ENCODE measurements at places on chromosomes 12 and 14.

DNA sequence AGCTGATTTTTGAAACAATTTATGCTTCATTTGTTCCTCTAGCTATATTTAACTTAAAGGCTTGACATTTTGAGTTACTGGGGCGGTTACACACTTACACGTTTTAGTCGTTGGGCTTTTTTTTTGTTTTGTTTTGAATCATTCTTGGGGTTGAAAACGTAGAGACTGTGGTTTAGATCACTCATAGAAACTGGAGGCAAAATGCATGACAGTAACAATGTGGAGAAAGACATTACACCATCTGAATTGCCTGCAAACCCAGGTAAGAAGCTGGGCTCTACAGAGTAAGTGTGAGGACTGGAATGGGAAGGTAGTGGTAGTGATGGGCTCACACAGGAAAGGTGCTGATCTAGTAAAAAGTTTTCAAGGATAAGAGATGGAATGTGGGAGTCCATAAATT, at the start of gene CLEC2D:
TSS of gene CLEC2D (plus strand) at position 180 of the 400 bp plus-strand sequence. CDS start at position 202, 22 bp downstream.
- DNase-seq = no peak

DNA sequence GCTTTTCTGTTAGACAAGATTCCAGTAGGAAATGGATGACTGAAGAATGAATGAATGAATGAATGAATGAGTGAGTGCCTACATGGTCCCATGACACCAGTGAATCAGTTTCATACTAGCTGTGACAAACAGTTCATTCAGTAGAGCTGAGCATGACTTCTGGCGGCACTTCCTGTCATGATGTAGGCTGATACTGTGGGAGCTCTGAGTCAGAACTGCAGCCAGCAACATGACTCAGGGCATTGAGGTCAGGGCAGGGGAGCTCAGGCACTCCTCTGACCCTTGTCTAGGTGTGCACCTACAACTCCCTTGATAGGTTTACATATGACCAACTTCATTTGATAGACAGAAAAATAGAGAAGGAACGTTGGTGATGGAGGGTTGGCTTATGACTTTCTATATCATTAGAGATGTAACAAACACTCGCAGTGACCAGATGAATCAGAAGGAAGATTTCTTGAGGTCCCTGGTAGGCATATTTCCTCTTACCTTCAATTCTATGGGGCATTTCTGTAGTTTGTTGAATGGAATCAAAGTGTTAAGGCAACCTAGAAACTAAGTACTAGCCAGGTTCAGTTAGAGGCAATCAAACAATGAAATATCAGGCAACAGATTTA, 139.3 kb upstream of the ARHGAP5 start:
- DNase-seq = peak; percentile 91

- no peak for DNase-seq
Measured at GRCh38 chr12:31001581-31002360, 71.9 kb upstream of the DDX11 start.

GRCh38 chr12:93127582-93128331, 198.7 kb upstream of the EEA1 start:
- peak; percentile 58 for DNase-seq

DNA sequence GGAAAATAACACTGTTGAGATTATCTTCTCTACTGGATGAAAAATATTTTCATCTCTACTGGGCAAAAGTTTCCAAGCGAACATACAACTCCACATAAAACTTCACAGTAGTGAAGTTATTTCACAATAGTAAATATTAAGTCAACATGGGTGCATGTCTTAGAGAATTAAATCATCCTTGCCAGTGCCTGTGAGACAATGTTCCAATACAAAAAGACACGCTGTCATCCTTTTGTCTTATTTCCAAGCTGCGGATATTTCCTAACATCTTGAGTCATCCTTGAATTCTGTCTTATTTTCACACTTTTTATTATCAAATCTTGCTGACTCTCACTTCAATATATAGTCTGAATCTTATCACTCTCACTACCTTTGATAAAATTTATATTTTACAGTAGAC, 142.9 kb upstream of the KITLG start:
- DNase-seq = no peak

GRCh38 chr12:41772478-41772877, 372.2 kb downstream of the GXYLT1 start:
- DNase-seq = no peak

DNA sequence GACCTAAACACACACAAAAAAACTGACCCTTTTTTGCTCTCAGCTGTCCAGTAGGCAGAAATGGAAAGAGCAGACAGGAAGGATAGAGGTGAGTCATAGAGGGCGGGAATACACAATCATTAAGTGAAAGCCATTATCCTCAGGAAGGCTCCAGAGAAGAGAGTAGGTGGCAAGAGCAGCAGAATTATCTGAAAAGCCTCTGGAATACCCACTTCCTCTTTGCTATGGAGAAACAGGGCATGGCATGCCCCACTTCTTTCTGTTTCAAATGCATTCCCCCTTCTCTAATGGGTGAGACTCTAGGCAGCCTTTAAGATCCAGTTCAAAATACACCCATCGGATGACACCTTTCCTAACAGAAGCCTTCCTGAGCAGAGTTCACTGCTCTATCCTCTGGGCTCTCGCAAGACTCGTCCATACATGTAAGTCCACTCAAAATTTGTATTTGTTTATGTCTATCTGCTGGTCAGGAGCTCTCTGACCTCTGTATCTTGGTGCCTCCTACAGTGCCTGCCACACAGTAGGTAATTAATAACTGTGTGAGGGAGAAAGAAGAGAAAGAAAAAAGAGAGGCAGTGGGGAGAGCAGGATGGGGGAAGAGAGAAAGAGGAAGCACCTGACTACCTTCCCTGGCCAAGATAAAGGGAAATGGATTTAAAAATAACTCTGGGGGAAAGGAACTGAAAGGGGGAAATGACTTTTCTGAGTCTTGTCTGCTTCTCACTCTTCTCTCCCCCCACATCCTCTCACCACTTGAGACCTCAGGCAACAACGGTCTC, 8.5 kb downstream of the KLHL33 start:
- peak; percentile 80 for DNase-seq

- DNase-seq = no peak
Measured at GRCh38 chr14:77064521-77065178, 33.4 kb upstream of the CIPC start.

DNA sequence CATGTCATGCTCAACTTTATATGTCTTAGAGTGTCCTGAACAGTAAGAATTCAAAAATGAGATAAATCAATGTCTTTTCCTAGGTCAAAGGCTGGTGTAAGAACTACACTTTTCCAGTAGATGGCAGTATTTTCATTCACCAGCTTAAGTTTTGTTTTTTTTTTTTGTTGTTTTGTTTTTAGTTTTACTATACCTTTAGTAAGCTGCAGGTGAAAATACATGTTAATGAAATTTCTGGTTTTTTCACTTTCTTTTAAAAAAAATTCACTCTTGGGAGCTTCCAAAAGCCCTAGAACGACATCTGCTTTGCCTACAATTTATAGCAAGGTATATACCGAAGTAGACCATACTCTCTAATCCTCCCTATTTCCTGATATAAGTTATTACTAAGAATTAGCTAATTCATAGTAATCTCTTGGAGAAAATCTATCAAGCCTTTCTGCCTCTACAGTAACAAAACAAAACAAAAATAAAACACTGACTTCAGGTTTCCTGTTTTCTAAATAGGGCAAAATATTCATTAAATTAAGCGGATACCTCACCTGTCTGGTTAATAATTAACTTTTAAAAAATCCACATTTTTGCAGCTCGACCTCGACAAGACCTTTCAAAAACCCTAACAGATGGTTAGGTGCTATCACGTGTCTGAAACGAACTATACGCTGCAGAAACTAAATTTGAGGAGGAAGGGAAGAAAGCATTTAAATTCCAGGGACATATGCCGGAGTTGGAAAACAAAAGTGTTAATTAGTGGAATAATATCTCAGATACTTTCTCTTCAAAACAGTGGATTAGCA, 2.7 kb upstream of the SAMD4A start:
- DNase-seq = peak; percentile 46

- DNase-seq = no peak
Measured at GRCh38 chr12:105413911-105414487, 83.5 kb downstream of the C12orf75 start.

DNA sequence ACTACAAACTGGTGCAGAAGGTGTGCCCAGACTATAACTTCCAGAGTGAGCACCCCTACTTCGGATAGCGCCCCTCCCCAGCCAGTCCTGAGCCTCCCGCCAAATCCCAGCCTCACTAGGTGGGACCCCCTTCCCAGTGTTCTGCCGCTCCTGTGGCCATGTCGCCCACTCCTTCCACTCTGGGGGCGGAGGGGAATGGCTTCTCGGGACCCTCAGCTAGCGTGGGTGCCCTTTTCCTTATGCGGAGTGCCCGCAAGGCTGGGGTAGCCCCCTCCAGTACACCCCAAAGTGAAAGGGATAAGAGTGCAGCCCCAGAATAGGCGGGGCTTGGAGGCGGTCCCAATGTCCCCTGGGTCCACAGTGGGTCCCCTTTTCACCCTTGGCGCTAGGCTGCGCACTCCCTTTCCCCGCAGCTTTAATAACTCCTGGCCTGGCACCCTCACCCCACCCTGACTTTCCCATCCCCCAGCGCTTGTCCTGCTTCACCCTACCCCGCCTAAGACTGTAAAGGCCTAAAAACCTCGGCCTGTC, 3.8 kb upstream of the SHMT2 start:
- DNase-seq = no peak

DNA sequence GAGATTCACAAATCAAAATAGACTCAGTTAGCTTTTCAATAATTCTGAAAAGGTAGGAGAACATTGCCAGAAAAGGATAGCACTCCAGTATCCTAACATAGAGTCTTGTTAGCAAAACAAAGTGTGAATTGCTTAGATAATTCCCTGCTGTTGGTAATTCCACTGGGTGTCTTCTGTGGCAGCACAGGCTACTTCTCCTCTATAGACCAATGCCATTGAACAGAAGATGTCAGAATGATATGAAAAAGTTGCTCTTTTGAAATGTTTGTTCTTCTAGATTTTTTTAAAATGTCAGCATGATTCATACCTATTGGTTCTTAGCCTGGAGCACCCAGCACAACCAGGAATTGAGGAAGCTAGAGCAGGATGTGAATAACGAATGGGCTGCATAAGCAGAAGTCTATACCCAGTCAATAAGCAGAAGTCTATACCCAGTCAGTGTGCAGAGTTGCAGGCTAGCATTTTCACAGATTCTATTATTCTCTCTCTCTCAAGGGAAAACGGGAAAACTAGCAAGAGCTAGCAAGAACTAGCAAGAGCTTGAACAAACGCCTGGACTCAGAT, 112.8 kb downstream of the SYT1 start:
- DNase-seq = peak; percentile 71

DNA sequence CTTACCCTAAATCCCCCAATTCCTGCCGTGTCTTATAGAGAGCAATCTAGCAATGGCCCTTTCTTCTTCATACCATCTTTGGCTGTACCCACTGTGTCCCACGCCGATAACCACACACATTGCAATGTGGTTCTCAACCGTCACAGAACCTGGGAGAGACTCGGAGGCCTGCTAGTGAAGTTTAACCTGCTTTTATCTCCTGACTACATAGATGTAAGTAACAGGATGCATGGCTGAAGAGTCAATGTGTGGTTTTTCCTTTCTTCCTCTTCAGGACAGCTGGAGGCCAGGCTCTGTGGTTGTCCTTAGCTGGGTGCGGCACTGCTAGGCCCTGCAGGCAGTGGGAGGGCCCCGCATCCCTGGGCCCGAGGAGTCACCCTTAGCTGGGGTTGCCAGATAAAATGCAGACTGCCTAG, 51.3 kb downstream of the ZNF664 start:
- peak; percentile 56 for DNase-seq

GRCh38 chr14:101223561-101224162, 320.1 kb upstream of the RTL1 start:
- DNase-seq = no peak

- peak; percentile 53 for DNase-seq
Measured at GRCh38 chr14:69090187-69090789, 62.6 kb downstream of the DCAF5 start.

- no peak for DNase-seq
Measured at GRCh38 chr12:13964666-13965065, 16.7 kb downstream of the GRIN2B start.

DNA sequence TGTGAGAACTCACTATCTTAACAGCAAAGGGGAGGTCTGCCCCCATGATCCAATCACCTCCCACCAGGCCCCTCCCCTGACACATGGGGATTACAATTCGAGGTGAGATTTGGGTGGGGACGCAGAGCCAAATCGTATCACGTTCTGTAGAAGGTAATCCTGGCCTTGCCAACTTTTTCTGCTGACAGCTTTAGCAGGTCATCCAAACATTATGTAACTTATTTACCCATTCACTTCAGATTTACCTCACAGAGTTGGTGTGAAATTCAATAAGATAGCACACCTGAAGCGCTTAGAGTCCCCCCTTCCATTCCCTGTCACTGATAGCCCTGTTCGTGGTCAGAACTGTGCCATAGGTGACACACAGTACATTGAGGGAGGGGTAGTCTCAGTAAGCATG, 219.1 kb downstream of the FBXL14 start:
- no peak for DNase-seq

DNA sequence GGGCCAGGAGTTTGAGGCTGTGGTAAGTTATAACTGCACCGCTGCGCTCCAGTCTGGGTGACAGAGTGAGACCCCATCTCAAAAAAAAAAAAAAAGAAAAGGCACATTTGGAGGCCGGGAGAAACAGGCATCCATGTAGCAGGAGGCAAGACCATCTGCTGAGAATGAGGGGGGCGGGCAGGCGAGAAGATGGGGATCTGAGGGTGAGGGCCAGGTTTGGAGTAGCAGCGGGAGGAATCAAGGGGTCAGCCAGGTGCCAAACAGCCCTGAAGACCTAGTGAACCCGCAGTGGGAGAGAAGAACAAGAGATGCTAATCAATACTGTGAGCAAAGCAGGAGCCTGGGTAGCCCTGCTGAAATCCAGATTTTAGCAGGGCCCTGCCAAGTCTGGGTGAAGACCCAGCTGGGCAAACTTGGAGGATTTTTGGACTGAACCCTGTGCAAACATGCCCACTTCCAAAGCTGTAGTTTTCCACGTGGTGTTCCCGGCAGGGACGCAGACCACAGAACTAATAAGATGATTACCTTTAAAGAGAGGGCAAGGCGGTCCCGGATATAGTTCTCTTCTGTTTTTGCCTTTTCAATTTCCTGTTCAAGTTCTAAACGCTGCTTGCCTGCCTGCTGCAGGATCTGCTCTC, 61.0 kb downstream of the NIN start:
- no peak for DNase-seq

DNA sequence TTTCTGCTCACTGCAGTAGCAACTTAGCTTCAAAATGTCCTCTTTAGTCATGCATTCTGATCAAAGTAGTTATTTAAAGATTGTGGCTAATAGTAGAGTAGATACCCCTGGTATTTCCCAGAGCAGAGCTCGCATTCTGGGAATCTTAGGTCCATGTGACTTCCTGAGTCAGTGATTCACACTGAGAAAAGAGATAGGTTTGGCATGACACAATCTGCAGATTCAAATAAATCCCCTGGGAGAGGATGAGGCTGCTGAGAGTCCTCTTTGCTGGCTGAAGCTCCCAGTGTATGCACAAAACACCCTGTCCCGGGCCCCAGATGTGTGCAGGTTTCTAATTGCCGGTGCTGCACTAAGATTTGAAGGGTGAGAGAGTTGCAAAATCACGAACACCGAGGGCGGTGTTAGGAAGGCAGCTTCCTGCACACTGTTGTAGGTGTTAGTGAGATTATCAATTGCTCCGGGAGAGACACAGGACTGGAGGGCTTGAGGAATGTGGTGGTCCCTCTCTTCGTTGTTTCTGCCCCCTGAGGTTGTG, 233.2 kb downstream of the NRXN3 start:
- peak; percentile 51 for DNase-seq

GRCh38 chr14:86779416-86779815, 1213.6 kb downstream of the GALC start:
- DNase-seq = no peak

- peak; percentile 73 for DNase-seq
Measured at GRCh38 chr14:58637391-58638230, at the start of gene DACT1. DACT1 (plus strand) TSS chr14:58637962; CDS start chr14:58638203, 241 bp downstream.

Measured in suppressor macrophage treated with lipopolysaccharide for 1 hour (primary cell).